ENCODE measurements at places on chromosomes 5 and 9. TPM values are rescaled to one million over a fixed set of nuclear protein-coding genes. Genes with fewer than 3 reads are reported as not detected.

GRCh38 chr5:126948453-126948852, 81.9 kb downstream of the MARCHF3 start:
- DNase-seq, result no peak

DNA sequence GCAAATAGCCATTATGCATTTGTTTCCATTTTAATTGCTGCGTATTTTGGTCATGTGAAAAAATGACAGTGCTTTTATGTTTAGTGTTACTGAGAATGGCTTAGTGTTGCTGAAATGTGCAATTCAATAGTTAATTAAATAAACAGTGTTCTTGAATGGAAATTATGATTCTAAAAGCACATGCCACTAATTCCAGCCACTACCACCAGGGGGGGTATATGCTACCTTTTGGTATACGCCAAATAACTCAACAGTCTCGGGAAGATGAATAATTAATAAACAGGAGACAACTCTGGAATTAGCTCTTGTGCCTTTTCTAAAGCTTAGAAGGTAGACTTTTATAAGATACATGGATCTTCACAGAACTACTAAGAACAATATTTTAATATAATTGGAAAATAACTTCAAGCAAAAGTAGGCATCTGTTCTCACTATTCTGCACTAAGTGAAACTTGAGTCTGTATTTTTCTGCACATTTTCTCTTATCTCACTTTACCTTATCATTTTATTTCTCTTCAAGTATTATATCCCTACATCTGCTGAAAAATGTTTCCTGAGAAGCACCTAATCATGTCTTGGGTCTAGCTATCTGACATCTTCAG, 83.5 kb upstream of the MINAR2 start:
- DNase-seq, result no peak

DNA sequence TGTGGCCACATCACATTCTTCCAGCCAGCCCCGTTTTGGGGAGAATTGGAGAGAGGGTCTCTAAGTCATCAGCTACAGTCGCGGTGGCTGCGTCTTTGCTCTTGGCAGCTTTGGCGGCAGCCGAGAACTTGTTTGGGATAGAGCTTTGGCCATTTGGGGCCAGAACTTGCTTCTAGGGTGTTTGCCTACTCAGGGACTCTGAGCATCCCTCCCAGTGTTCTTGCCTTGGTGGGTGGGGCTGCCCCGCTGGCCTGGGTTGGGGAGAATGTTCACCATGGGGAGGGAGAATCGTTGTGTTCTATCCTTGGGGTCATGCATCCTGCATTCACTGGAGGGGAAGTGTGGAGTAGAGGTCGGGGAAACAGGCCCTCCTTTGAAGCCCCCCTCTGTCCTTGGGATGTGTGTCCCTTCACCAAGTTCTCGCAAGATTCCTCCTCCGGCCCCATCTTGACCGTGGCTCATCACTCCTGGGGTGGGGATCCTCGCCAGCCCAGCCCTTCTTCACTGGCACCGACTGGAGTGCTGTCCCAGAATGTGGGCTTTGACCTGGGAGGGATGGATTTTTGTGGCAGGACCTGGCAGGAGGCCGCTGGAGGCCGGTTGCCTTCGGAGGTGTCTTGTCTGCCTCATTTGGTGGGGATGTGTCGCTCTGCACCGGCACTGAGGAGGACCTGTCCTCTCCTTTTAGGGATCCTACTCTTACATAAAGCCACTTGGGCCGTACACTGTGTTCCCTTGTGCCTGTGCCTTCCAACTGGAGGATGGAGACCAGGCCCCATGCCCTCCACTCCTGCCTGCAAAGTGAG, 3.5 kb downstream of the PHF2 start:
- DNase-seq, result no peak

DNA sequence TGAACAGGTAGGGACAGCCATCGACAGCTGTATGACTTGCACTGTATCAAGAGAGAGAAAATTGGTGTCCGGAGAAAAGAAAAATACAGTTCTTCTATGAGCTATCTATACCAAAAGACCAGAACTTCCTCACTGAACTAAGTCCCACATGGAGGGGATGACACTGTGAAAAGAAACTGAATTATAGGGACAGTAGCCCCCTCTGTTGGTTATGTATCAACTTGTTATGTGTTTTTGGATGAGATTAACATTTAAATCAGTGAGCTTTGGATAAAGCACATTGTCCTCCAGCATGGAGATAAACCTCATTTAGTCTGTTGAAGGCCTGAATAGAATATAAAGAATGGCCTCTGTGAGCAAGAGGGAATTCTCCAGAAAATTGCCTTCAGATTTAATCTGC, 176.6 kb upstream of the SH3GL2 start:
- DNase-seq, result no peak

GRCh38 chr5:102853680-102854079, 98.6 kb downstream of the PAM start:
- no peak for DNase-seq

DNA sequence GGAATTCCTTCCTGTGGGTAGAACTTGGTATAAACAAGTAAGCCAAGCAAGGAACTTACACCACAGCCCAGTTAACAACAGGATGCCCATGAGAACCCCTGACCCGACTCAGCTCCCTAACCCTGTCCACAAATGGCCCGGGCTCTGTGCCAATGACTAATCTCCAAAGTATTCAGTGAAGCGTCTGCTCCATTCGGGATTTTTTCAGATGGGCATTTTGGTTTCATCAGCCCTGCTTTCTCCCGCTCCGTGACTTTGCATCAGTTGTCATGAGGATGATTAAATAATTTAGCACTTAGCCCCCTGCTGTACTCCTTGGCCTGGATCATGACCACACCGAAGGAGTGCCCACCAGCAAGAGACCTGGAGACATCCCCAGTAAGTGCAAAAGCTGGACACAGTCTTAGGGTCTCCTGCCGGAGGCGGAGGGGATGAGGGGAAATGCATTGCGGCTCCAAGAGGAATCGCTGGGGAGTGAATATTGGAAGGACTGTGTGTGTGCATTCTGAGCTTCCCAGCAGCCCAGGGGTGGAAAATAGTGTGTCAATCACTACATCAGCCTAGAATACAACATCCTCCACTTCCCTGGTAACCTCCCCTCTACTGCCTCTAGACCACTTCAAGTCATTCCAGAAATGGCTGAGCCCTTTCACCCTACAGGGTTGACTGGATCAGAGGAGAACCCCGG, 41.4 kb upstream of the DNAH5 start:
- DNase-seq, result no peak

DNA sequence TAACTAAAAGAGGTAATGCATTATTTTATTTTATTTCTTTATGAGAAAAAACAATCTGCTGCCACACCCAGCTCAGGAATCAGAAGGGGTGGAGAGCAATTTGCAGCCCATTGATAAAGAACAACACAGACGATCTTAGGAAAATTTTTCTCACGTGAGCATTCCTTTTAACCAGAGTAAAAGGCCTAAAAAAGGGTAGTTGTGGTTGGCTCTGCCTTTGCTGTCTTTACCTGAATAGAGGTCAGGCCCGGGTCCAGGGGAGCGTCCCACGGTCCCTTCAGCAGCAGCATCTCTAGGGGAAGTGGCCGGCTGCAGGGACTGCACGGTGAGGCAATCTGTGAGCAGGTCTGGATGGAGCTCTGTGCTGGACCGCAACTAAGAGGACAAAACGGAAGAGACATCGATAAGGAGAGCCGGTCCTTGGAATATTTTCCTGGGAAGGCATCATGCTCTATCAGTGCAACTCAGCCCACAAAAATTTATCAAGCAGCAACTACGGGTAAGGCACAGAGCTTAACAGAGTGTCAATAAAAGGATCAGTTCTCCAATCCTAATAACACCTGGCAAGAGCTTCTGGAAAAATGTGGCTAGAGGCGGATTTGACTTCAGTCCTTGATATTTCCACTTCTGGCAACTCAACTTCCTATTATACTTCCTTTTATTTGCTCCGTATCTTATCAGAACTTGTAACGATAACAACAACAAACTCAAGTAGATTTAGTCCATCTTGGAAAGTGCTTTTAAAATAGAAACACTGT, 372.8 kb upstream of the RFX3 start:
- DNase-seq, result no peak

- DNase-seq, result no peak
Measured at GRCh38 chr5:145292278-145292677, 542.9 kb downstream of the PRELID2 start.

DNA sequence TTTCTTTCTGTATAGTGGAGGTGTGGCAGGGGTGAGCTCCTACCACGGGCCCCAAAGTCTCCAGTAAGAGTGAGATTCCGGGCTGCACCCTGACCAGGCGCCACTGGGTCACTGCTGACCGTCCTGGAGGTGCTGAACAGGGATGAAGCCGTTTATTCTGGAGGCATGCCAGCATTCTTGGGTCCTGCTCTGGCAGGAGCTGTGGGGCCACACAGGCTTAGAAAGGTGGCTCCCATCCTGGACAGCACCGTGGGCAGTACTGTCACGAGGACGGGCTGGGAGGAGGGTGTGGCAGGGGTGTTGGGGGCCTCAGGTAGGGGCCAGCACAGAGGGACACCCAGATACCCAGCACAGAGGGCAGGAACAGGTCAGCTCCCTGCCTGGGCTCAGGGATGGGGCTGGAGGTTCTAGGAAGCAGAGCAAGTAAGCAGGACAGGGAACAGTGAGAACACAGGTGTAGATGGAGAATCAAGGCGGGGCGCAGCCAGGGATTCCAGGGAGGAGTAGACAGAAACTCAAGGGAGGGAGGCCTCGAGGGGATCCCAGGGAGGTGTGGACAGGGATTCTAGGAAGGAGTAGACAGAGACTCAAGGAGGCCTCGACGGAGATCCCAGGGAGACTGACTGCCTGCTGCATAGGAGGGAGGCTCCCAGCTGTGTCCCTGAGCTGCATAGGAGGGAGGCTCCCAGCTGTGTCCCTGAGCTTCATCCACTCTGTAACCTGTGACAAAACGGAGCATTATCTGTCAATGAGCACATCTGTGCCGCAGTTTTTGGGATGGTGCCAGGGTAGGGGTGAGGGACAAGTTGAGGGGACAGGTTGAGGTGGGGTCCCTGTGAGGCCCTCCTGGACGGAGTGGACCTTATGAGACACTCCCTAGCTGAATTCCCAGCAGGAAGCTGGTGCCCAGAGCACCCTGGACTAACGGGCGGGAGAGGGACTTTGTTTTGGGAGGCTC, 1.1 kb upstream of the PLEKHG4B start:
- no peak for DNase-seq

Gene NCS1
- polyA plus RNA-seq, result 45.9 TPM

Gene GPR151
- not detected for polyA plus RNA-seq

Gene TAF11L11
- polyA plus RNA-seq, result not detected
